ENCODE measurements at places on chromosomes 11 and 22.

GRCh38 chr11:70335511-70335910, 62.8 kb upstream of the CTTN start:
- no peak for DNase-seq

DNA sequence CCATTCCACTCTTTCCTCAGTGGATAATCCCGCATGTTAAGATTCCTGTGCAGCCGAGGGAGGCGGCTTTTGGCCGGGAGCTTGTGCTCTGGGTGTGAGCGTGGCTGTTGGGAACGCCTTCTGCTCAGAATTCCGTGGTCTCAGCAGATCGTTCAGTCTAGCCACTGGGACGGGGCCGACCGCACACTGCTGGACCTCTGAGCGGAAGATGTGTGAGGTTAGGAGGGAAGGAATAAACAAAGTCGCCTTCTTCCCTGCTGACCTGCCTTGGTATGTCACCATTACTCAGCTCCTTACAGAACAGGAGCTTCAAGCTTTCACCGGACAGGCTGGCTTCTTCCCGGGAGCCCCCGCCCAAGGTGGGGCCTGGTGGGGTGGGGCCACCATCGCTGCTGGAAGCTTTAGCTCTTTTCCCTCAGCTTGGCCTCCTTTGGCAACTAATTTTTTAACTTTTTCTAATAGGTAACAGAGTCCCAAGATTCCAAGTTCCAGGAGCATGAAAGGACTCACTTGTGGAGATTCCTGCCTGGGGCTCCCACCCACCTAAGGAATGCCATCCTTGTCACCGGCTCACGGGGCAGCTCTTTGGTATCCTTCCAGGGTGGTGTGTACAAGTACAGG, 22.5 kb upstream of the SEPTIN5 start:
- DNase-seq = no peak

DNA sequence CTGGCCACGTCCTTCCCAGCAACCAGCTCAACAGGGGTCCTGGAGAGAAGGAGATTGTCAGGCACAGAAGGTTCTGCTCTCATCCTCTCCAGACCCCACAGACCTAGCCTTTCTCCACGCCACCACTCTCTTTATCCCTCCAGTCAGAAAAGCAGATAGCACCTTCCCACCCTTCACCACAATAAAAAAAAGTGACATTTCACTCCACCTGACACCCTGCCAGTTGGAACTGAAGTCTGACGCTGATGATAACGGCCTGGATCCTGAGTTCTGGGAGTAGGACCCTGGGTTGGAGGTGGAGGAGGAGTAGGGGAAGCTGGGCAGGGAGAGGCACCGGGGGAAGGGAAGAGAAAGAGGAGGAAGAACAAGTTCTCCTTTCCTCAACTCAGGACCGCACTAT, 127.5 kb upstream of the ANO1 start:
- DNase-seq = no peak

DNA sequence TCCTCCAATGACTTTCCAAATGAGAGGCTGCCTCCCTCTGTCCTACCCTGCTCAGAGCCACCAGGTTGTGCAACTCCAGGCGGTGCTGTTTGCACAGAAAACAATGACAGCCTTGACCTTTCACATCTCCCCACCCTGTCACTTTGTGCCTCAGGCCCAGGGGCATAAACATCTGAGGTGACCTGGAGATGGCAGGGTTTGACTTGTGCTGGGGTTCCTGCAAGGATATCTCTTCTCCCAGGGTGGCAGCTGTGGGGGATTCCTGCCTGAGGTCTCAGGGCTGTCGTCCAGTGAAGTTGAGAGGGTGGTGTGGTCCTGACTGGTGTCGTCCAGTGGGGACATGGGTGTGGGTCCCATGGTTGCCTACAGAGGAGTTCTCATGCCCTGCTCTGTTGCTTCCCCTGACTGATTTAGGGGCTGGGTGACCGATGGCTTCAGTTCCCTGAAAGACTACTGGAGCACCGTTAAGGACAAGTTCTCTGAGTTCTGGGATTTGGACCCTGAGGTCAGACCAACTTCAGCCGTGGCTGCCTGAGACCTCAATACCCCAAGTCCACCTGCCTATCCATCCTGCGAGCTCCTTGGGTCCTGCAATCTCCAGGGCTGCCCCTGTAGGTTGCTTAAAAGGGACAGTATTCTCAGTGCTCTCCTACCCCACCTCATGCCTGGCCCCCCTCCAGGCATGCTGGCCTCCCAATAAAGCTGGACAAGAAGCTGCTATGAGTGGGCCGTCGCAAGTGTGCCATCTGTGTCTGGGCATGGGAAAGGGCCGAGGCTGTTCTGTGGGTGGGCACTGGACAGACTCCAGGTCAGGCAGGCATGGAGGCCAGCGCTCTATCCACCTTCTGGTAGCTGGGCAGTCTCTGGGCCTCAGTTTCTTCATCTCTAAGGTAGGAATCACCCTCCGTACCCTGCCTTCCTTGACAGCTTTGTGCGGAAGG, 2.9 kb downstream of the APOC3 start:
- DNase-seq = no peak

DNA sequence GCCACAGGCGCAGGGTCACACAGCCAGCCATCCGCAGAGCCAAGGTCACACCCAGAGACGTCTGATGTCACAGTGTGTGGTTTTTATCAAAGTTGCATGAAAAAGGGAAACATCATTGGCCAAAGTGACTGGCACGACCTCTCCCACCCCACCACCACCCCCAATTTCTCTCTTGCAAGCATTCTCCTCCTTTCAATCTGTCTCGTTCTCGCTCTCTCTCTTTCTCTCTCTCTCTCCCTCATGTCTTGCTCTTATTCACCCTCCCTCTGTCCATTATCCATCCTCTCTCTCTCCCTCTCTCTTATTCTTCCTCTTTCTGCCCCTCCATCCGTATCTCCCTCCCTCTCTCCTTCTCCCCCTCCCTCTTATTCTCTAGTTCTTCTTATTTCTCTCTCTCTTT, 40.6 kb downstream of the MN1 start:
- no peak for DNase-seq

GRCh38 chr11:67349457-67349856, 3.9 kb downstream of the POLD4 start:
- DNase-seq = no peak

- DNase-seq = no peak
These were observed 84.0 kb downstream of the YAP1 start for GRCh38 chr11:102194257-102194656.

- DNase-seq = no peak
These were observed 41.8 kb downstream of the LIF start for GRCh38 chr22:30204742-30205111.

DNA sequence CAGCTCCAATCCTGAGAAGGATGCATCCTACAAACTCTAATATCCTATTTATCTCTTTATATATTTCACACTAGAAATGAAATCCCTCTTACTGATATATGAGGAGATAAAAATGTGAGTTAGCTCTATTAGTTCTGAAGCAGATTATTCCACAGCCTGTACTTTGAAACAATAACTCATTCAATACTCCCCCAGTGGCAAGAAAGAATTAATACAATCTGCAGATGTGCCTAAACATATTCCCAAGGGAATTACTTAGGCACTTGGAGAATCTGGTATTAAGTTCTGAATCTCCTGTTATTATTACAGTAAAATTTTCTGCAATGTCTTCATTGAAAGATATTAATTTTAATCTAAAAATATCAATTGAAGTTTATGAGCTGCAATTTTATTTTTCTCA, 59.4 kb downstream of the DDI1 start:
- DNase-seq = no peak

DNA sequence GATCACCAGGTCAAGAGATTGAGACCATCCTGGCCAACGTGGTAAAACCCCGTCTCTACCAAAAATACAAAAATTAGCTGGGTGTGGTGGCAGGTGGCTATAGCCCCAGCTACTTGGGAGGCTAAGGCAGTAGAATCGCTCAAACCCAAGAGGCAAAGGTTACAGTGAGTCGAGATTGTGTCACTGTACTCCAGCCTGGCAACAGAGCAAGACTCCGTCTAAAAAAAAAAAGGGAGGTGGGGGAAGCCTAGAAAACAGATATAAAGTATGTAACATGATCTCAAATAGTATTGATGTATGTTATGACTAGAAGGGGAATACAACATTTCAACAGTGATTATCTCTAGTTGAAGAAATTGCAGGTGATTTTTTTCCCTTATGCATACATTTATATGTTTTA, 61.4 kb downstream of the SLC1A2 start:
- DNase-seq = no peak

Measured in SW 1271 (cell line).